ENCODE measurements at places on chromosomes 4 and X.

GRCh38 chr4:101103381-101104142, 243.8 kb downstream of the PPP3CA start:
- DNase-seq = peak; percentile 27

- no peak for DNase-seq
These were observed 153.0 kb upstream of the SCML1 start for GRCh38 chrX:17584248-17584681.

DNA sequence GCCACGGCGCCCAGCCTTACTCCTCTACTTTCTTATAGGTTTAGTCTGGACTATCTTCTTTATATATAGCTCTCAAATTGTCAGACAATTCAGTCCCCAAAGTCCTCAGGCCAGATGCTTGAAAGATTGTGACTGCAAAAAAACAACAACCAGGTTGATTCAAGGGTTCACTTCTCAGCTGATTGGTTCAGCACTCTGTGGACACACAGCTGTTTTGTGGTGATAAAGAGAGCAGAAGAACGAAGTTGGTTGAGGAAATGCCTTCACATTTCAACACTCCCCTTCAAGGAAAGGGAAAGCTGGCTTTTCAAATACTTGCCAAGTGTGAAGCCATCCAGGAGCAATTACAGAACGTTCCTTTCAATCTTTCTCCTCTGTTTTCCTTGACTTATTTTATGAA, 166.8 kb downstream of the SHROOM3 start:
- DNase-seq = no peak

DNA sequence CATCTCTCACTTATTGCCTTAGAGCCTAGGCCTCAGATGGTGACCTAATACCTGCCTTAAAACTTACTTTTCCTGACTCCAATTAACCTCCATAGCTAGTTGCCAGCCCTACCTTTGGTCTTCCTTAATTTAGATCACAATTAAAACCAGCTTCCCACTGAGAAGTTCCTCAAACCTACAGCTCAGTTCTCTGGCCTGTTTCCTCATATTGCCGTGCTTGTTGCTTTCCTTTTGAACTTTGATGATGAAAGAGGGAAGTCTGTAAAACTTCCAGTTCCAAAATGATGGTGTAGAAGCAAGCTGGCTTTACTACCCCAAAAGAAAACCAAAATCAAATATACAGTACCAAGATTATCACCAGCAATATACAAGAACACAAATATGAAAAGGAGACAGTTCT, 28.9 kb upstream of the CAMK2D start:
- DNase-seq = no peak

DNA sequence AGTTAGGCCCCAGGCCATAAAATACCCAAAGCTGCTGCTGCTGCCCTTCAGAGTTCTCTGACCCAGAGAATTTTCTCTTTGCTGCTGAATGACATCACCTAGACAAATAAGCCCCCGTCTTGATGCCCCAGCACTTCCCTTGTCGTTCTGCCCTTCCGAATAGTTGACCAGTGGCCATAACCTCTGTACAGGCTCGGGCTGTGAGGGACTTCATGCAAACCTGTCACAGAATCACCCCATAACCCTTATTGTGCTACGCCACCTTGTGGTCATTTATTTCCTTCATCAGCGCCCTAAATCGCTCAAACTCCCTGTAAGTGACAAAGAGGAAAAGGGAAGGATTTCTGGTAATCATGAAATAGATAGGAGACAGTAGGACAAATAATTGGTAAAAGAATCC, 18.8 kb downstream of the SPACA5 start:
- DNase-seq = no peak

- no peak for DNase-seq
These were observed 78.6 kb upstream of the RAI2 start for GRCh38 chrX:17939724-17940123.

DNA sequence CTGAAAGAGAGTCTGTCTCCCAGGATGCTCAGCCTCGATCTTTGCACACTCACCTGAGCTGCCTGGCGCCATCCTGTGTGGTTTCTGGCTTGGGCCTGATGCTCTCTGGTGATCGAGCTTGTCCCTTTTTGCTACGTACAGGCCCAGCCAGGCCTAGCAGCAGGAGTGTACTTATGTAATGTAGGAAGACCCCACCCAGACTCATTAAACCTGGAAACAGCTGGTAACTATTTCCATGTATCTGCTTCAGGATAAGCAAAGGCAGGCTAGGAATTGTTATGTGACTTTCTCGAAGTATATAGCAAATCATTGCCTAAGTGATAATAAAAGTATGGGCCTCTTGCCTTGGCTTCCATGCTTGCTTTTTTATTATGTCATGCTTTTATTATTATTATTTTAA, 18.6 kb upstream of the ARSJ start:
- DNase-seq = no peak

GRCh38 chrX:141278306-141278705, 36.0 kb upstream of the SPANXC start:
- DNase-seq = no peak

DNA sequence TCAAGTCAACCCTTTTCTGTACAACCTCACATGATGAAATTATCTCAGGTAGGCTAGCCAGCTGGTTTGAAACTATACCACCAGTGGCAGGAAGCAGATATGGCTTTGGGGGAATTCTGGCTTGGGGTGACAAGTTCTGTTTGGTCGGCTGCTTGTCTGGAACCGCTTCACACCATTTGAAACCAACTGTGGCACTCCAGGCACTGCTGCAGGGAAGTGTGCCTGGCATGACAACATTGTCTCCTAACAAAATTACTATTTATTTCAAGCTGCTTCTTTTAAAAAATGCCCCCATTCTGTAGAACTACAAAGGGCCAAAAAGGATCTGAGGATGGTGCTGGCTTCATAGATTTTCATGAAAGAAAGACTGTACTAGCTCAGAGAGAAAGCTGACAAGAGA, 37.1 kb upstream of the GPM6B start:
- no peak for DNase-seq

GRCh38 chr4:73222466-73223257, 35.9 kb downstream of the ANKRD17 start:
- peak; percentile 30 for DNase-seq

DNA sequence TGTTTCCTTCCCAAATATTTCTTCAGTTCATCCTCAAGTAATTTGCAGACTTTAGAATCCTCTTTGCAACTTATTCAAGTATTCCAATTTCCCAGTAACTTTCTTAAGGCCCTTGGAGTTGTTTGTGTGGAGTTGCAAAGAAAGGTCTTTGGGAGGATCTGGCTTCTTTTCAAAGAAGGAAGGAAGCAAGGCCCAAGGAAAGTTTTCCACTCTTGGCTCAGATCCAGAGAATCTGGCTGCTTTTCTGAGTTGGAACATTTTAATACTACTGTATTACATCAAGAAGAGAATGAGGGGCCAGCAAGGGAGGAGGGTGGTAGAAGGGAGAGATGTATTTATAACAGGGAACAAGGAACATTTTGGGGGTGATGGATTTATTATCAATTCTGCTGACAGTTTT, 10.5 kb downstream of the CDX4 start:
- DNase-seq = no peak

GRCh38 chrX:44482575-44482974, 60.1 kb downstream of the FUNDC1 start:
- DNase-seq = no peak

- DNase-seq = no peak
These were observed 1.1 kb downstream of the SOWAHB start for GRCh38 chr4:76896614-76897535.

GRCh38 chr4:16106956-16107355, 23.1 kb upstream of the PROM1 start:
- no peak for DNase-seq

DNA sequence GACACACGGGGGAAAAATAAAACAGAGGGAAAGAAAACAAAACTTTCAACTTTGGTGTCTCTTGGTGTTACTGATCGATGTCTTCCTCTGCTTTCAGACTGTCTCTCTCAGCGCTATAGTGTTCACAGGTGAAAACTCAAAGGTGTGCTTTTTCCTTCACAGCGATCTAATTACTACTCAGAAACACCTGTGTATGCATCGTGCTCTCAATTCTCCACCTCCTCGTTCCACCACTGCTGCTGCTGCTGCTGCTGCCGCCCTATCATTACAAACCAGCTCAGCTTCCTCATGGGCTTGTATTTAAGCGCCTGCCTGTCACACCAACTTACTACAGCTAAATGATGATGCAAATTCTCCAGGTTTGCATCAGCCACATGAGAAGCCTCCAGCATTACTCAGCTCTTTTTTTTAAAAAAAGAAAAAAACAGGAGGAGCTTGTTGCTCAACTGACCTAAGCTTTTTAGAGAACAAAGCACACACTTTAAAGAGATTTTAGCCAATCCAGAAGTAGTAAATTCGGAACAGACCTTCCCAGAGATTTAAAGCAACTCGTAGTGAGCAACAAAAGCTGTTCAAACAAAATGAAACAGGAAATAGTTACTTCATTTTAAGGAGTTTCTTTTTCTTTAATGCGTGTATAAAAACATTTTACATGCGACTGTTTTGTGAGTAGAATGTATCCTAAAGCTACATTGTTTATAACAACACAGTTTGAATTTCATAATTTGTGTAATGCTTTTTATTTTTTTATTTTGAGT, at the start of gene SLC7A11:
TSS of gene SLC7A11 (minus strand) at position 274 of the 758 bp plus-strand sequence. CDS start 280 bp downstream, outside the sequence.
- DNase-seq = peak; percentile 20

- no peak for DNase-seq
These were observed 55.1 kb upstream of the ZCCHC13 start for GRCh38 chrX:74248889-74249288.

DNA sequence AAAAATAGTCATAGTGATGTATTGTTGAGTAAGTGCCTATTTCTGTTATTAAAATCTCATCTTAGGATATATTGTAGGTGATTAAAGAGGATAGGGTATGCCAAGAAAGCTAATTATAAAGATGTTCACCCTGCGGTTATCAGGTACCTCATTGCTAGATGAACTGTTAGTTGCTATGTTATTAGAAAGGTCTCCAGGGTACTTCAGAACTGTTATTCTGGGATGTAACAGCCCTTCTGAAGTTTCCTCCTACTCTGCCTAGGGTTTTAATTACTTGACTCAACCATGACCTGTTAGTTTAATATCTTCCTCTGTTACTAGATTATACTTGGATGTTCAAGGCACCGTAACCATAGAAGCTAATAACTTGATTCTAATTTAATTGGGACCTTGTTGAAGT, 15.4 kb downstream of the TMPRSS11E start:
- no peak for DNase-seq

GRCh38 chr4:110106931-110107296, 91.5 kb downstream of the ELOVL6 start:
- no peak for DNase-seq

DNA sequence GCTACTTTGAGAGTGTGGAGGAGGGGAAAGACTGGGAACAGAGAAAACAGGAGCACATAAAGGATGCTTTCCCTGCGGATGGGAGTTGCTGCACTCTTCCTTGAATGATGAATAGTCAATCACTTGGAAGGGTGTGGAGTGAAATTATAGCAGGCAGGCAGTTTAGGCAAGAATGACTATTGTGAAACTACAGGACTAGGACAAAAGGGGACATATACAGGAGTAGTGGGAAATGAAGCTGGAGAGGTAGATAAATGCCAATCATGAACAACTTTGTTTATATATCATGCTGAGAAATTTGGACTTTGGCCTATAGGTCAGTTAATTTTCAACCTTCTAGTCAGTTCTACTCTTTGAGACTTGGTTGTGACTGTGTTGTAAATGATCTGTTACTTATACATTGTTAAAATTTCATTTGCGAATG, 76.9 kb downstream of the PAQR3 start:
- DNase-seq = no peak

DNA sequence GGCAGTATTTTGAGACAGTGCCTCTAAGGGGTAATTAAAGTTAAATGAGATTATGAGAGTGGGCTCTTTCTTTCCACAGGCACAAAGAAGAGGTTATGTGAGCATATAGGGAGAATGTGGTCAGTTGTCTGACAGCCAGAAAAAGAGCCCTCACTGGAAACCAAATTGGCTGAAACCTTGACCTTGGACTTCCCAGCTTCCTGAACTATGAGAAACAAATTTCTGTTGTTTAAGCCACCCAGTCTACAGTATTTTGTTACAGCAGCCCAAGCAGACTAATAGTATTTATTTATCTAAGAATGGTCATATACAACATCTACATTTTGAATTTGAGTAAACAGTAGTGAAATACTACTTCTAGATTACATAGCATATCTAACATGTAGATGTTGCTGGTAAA, 473.8 kb downstream of the IL15 start:
- DNase-seq = no peak

- peak; percentile 3 for DNase-seq
These were observed 465 bp downstream of the BMPR1B start for GRCh38 chr4:94758141-94758699.

DNA sequence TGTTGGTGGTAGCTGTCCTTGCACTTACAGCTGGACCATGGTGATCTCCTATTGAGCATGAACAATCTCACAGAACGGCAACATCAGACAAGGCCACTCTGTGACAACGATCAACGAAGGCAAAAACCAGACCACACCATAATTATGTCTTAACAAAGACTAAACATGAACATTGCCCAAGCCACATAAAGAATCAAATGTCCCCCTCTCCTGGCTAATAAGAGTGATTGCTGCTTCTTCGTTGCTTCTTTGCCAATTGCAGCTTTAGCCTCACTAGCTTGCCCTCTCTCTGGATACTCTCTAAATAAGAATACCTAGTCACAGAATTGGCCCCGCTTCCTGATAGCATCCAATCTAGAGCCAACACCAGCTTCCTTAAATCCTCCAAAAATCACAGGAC, 41.5 kb upstream of the PGRMC1 start:
- no peak for DNase-seq

DNA sequence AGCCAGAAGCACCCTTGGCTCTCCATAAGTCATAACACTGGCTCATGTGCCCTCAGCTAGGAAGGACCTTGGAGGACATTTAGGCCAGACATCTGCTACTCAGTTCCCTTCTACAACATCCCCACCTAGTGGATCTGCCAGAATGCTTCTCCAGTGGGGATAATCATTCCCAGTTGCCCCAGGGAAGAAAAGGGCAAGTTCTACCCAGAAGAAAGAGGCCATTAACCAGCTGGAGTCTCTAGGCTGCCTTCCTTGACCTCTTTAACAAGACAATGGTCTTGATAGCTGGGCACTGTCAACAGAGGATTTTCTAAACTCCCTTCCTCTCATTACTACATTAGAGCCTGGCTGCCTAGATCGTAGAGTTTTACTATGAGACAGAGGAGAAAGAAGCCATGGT, 42.0 kb downstream of the LGI2 start:
- DNase-seq = no peak

DNA sequence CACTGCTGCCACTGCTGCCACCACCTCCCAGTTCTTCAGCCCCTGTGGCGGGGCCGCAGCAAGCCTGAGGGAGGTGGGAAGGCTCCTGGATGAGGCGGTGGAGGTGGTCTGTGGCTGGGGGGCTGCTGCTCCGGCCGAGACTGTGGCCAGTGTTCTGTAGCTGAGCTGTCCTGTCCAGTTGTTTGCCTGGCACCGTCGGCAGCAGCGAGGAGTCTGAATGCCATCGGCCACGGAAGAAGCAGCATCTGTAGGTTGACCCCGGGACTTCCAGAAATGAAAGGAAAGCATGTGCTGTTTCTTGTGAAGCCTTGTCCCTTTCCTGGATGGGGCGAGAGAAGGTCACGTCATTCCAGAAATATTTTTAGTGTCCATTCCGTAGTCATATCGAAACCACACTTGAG, 3.3 kb downstream of the C4orf54 start:
- no peak for DNase-seq

GRCh38 chr4:41458689-41459088, 79.3 kb upstream of the LIMCH1 start:
- no peak for DNase-seq
